ENCODE measurements at places on chromosomes 1 and 21. TPM values are rescaled to one million over a fixed set of nuclear protein-coding genes. Genes with fewer than 3 reads are reported as not detected.

The SMCP gene
- not detected for polyA plus RNA-seq

The PFDN2 gene
- 340 TPM for polyA plus RNA-seq

The SPRR1B gene
- not detected for polyA plus RNA-seq

DNA sequence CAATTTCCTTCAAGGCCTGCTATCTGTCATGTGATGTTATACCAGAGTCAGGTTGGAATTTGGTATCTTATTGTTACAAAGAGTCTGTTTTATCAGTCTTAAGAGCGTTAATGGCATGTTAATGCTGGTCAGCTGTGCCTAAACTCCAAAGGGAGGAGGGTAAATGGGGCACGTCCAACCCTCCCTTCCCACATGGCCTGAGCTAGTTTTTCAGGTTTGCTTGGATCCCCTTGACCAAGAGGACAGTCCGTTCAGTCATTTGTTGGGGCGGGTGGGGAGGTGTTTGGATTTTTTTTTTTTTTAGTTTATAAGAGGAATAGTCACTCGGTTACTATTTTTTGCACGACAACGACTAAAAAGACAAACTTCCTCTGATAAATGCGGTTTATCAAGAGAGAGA is 63.8 kb upstream of the LYST start:
- no peak overlapping the region for H3K27ac ChIP-seq
- H3K27me3 ChIP-seq: no peaks in the 10 kb centered on the region
- no peak for DNase-seq
- H3K4me3 ChIP-seq: no peak overlapping the region
- no peaks in the 10 kb centered on the region for H3K36me3 ChIP-seq

- H3K4me1 ChIP-seq: no peaks in the 10 kb centered on the region
- H3K27ac ChIP-seq: no peak overlapping the region
- peaks cover 46% of the 10 kb centered on the region for H3K27me3 ChIP-seq
- H3K36me3 ChIP-seq: no peaks in the 10 kb centered on the region
- no peak overlapping the region for H3K4me3 ChIP-seq
- peak; percentile 73 for DNase-seq
Observed at GRCh38 chr1:119008483-119009311, 20.6 kb upstream of the TBX15 start.

- no peaks in the 10 kb centered on the region for H3K4me1 ChIP-seq
- no peaks in the 10 kb centered on the region for H3K36me3 ChIP-seq
- H3K27me3 ChIP-seq: peaks cover 48% of the 10 kb centered on the region
- no peak overlapping the region for H3K4me3 ChIP-seq
- no peak overlapping the region for H3K27ac ChIP-seq
Observed at GRCh38 chr1:26041401-26041800, 4.5 kb downstream of the SLC30A2 start.

GRCh38 chr1:210532223-210532598 is 203.5 kb downstream of the HHAT start:
- peak overlapping the region; percentile 95 for H3K27ac ChIP-seq
- no peak overlapping the region for H3K4me3 ChIP-seq
- H3K4me1 ChIP-seq: peaks cover 60% of the 10 kb centered on the region
- H3K36me3 ChIP-seq: no peaks in the 10 kb centered on the region
- peak; percentile 31 for DNase-seq
- no peaks in the 10 kb centered on the region for H3K27me3 ChIP-seq

DNA sequence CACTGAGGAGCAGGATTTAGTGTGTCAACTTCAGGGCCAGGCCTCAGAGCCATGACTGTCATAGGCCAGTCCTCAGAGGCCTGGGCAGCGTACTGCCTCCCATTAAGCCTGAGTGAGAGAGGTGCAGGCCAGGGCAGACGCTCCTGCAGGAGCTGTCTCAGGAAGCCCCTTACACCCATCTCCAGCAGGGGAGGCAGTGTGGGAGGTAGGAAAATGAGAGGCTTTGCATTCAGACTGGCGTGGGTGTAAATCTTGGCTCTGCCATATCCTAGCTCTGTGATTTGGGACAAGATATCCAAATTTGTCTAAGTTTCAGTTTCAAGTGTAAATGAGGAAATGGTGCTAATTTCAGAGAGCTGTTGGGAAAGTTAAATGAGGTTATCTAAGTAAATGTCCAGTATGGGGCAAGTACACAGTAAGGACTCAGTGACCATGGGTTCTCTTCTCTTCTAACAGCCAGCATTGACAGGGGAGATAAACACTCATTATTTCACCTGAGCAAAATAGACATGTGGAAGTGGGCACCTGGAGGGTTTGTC is 184.1 kb downstream of the ZSCAN20 start:
- H3K4me1 ChIP-seq: no peaks in the 10 kb centered on the region
- no peak overlapping the region for H3K4me3 ChIP-seq
- no peaks in the 10 kb centered on the region for H3K36me3 ChIP-seq
- no peak for DNase-seq

- no peak overlapping the region for H3K27ac ChIP-seq
- peaks cover 3% of the 10 kb centered on the region for H3K36me3 ChIP-seq
- H3K4me1 ChIP-seq: peaks cover 24% of the 10 kb centered on the region
- no peaks in the 10 kb centered on the region for H3K27me3 ChIP-seq
Observed at GRCh38 chr1:2304921-2305681, 77.0 kb downstream of the SKI start.

Data from SK-N-SH (cell line).